Left lobe of liver (tissue), 2 donors: ENCODE measurements at places on chromosomes 2 and 18.
A peak's percentile ranks its signal among the peaks of the same experiment; 100 is the strongest.

DNA sequence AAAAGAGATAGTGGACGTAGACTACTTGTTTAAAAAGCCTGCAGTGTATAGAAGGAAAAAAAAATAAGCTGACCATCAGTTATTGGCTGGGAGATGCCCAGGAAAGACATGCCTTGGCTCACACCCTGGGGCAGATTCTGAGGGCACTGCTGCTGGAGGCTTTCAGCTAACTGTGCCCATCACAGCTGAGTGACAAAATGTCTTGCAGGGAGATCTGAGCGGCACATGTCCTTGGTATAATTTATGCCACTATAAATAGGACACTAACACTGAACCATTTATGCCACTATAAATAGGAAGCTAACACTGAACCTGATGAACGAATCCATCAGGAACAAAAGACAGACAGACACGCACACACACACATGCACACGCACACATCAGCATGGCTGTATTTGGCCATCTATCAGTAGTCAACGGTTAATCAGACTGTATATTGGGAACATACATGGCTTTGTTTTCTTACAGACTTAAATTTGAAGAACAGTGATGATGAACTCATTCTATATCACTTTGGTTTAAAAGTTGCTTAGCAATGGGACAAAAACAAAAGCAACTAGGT lies 68.2 kb upstream of the NOSTRIN start:
- no peak for DNase-seq

DNA sequence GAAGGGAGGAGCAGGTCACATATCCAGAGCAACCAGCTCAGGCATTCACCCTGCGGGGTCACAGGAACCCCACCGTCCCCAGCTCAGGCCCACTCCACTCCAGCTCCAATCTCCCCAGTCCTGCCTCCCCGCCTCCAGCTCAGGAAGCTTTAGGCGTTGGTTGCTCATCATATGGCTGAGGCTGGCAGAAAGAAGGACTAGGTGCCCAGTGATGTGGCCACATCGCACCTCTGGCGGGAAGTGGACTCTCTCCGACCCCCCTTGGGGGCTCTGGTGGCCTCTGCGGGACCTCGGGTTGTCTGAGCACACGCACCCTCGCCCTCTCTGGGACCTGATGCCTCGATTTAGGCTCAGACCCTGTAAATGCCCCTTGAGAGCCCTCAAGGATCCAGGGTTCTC lies 187.7 kb downstream of the ZFP36L2 start:
- DNase-seq, result no peak

DNA sequence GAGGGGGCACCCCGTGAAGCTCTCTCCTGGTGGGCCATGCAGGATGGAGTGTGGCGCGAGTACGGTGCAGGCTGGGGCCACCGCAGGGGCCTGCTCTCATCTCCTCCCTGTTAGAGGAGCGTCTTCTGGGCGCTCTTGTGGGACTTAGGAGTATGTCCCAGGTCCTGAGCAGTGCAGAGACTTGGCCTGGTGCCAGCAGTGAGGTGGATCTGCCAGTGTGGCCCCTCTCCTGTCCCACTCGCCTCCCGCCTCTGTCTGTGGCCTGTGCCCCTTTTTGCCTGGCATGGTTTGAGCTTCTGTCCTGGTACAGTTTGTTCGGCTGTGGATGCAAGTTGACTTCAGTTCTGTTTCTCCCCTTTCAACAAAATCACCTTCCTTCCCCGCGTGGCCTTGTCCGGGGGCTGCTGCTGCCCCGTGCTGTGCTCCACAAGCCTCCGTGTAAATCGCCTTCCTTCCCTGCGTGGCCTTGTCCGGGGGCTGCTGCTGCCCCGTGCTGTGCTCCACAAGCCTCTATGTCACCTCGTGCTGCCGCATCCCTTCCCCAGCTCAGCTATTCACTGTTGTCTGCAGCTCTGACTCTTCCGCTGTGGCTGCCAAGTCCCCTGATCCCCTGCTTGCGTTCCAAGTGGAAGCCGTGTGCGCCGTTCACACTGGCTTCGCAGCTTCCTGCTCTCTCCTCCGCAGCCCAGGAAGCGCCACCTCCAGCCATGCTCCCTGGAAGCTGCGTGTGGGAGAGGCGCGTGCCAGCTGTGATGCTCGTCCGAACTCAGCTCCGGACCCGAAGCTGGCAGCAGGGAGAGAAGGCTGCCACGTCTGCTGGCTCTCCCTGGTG lies 13.7 kb downstream of the LDLRAD4 start:
- DNase-seq, result peak; percentile 41

DNA sequence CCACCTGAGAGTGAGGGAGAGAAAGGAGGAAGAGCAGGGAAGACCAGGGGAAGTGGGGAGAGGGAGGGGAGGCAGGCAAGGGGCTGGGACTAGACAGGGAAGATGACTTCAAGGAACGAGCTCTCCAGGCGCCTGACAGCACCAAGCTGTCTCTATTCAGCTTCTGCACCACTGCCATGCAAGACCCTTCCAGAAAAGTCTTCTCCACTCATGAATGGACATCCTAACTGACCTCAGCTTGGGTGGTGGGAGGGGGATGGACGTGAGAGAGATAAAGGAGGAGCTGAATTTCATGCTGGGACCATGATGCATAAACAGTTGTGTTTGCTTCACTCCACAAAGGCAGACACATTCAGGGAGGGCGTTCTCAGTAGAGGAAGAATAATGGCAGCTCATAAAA lies 206.4 kb upstream of the ARL4C start:
- no peak for DNase-seq

GRCh38 chr2:168490015-168490874 lies 34.2 kb downstream of the CERS6 start:
- DNase-seq, result no peak

GRCh38 chr2:46878886-46879285 lies 36.7 kb downstream of the MCFD2 start:
- peak; percentile 56 for DNase-seq

- no peak for DNase-seq
Measured at GRCh38 chr2:235607546-235608199, 113.8 kb downstream of the AGAP1 start.

GRCh38 chr2:179467111-179467510 lies 202.5 kb upstream of the SESTD1 start:
- no peak for DNase-seq

GRCh38 chr18:58241877-58242276 lies 197.9 kb downstream of the NEDD4L start:
- DNase-seq, result no peak

DNA sequence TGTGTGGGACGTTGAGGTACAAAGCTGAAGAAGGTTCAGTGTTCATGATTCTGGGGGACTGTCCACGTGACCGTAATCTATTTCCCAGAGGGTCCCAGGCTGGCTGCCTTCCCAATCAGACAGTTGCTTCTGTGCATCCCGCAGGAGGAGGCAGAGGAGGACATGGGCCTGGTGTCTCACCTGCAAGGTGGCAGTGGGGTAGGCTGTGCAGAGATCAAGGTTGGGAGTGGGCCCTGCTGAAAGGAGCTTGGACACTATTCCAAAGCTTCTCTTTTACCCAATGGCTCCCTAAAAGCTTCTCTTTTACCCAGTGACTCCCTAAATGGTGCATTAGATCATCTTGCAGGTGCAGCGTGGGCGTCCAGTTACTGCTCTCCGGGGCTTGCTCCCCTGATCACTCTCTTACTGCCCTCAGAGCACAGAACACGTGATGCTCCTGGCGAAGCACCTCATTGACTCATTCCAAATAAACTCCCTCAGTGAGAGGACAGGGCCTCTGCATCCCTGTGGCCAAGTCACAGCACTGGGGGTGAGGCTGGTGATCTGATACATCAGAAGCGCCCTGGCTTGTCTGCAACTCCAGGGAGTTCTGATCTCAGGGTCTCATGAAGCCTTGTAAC lies 41.5 kb downstream of the RNF144A start:
- DNase-seq, result no peak

DNA sequence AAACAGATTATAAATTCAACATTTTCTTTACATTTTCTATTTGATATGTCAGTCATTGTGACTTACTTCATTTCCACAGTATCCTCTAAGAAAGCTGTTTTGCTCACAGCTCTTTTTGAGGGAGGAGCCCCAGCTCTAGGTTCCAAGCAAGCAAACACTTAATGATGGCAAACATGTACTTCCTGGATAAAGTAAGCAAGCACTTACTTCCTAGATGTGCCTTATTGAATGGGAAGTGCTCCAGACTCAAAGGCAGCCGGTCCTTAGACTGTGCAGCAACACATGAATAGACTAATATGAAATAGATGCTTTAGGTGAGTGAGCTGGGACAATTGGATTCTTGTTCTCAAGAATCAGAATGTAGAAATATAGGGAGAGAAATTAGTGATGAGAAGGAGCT lies 2149.8 kb upstream of the PIK3C3 start:
- no peak for DNase-seq

GRCh38 chr2:21650569-21650968 lies 526.8 kb downstream of the TDRD15 start:
- no peak for DNase-seq

DNA sequence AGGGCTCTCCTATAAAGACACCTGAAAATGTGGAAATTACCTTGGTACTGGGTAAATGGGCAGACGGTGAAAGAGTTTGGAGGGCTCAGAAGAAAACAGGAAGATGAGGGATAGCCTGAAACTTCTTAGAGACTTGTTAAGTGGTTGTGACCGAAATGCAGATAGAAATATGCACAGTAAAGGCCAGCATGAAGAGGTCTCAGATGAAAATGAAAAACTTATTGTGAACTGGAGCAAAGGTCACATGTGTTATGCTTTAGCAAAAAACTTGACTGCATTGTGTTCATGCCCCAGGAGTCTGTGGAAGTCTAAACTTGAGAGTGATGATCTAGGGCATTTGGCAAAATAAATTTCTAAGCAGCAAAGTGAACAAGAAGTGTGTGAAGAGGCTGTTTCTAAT lies 137.1 kb downstream of the CBLN2 start:
- no peak for DNase-seq

DNA sequence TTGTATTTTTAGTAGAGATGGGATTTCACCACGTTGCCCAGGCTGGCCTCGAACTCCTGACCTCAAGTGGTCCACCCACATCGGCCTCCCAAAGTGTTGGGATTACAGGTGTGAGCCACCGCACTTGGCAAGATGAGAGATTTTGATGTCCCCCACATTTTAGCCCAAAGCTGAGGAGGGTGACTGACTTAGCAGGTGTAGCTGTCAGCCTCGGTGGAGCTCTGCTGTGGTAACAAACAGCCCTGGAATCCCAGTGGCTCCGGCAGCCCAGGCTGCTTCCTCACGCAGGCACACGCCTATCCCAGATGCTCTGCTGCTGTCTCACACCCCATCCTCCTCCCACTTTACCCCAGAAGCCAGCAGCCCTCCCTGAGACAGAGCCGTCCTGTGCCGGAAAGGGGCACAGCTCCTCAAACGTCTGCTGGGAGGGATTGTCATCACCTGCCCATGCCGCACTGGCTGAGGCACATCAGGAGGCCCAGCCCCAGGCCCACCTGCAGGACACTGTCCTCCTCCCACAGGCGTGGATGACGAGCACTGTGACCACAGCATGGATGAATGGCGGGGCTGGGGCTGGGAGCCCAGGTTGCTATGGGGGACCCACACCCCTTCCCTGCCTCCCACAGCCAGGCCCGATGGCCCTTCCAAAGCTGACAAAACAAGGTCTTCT lies 10.6 kb upstream of the BOK start:
- DNase-seq, result no peak

- DNase-seq, result peak; percentile 35
Measured at GRCh38 chr2:239930871-239931771, 94.0 kb downstream of the NDUFA10 start.

DNA sequence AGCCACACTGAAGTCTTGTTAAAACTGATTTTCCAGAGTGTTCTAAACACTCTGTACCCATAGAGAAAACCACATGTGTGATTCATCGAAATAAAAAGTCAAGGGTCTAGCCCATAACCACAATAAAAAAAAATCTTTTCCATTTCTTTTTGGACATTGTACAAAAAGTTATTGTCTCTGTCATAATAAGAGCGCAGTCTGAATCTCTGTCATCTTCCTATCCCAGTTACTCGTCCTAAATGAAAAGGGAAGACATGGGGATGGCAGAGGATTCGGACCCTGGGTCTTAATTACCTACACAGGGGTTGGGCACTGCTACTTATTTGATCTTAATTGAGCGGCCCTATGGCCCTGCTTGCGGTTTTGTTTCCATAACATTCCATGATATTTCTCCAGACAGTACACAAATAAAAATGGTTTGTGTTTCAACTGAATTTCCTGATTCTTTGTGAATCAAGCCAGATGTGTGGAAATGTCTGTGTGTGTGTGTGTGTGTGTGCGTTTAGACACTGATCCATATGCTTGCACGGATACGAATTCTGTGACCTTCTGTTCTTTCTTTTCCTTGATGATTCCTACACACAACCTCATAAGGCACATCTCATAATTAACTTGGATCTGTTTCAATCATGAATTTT lies 133.4 kb upstream of the SPATS2L start:
- DNase-seq, result no peak

DNA sequence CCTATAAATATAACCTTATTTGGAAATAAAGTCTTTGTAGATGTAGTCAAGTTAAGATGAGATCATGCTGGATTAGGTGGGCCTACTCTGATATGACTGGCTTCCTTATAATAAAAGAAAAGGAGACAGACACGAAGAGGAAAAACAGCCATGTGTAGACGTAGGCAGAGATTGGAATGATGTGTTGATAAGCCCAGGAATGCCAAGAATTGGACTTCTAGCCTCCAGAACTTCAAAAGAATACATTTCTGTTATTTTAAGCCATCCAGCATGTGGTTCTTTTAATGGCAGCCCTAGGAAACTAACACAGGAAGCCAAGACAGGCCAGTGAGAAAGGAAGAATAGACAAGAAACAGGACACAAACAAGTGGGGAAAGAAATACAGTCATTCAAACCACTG lies 68.6 kb downstream of the NYAP2 start:
- no peak for DNase-seq

DNA sequence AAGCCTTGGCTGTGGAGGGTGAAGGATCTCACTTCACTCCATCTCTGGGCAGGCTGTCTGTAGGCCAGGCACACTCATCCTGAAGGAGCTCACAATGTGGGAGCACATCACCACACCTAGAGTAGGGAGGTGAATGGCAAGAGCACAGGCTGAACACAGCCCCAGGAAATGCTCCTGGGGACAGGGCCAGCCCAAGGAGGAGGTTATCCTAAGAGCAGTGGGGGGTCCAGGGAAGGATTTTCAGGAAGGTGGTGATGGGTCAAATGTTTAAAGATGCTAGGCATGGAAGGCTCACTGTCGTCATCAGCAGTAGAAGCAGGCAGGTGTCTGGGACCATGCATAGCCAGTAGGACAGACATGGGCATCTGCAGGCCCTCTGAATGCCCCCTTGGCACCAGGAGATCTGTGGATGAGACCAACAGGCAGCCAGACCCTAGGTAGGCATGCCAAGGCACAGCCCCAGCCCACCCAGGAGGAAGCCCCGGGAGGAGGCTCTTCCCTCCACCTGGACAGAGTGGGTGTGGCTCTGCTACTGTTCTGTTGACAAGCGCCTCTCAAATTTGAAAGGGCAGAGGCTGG lies 91.7 kb upstream of the RAB6C start:
- no peak for DNase-seq

DNA sequence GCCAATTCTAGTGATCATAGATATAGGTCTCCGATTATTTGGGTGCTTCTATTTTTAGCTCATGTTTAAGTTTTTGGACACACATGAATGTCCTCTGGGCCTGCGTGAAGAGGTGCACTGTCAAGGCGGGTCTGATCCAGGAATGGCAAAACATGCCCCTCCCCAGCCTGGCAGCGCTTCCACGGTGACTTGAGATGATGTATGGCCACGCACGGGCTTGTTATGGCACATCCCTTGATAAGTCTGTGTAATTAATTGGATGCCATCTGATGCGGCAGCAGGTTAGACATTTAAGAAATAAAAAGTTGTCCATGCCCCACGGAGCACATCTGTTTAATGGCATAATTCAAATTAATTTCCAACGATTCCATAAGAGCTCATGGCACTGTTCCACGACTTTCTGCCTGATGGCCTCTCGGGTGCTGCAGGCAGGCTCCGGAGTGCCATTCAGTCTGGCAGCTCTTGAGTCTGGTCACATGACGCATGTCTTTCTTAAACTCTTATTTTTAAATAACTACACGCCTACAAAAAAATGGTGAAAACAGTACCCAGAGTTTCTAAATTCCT lies 151.4 kb downstream of the ACKR3 start:
- DNase-seq, result no peak
